ENCODE measurements at places on chromosomes 5 and 9.

- DNase-seq = no peak
Observed at GRCh38 chr5:124952079-124952478, 205.6 kb upstream of the ZNF608 start.

GRCh38 chr9:6996061-6996854 is 238.5 kb downstream of the KDM4C start:
- DNase-seq = no peak

GRCh38 chr5:36272136-36272690 is 29.5 kb downstream of the RANBP3L start:
- no peak for DNase-seq

GRCh38 chr5:84168841-84169240 is 215.8 kb downstream of the EDIL3 start:
- DNase-seq = no peak

DNA sequence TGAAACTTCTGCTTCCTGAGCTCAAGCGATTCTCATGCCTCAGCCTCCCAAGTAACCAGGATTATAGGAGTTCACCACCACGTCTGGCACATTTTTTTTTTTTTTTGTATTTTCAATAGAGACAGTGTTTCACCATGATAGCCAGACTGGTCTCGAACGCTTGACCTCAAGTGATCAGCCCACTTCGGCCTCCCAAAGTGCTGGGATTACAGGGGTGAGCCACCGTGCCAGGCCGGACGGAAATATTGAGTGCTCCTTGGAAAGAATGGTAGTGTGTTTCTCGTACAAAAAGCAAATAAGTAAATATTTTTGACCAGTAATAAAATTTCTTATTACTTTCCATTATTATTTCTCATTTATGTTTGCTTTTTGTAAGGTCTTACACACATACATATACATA is 1307.9 kb upstream of the CDH6 start:
- DNase-seq = no peak

GRCh38 chr9:133028221-133028620 is 2.6 kb upstream of the GTF3C5 start:
- no peak for DNase-seq

- no peak for DNase-seq
Observed at GRCh38 chr5:112119508-112119907, 299.6 kb downstream of the EPB41L4A start.

DNA sequence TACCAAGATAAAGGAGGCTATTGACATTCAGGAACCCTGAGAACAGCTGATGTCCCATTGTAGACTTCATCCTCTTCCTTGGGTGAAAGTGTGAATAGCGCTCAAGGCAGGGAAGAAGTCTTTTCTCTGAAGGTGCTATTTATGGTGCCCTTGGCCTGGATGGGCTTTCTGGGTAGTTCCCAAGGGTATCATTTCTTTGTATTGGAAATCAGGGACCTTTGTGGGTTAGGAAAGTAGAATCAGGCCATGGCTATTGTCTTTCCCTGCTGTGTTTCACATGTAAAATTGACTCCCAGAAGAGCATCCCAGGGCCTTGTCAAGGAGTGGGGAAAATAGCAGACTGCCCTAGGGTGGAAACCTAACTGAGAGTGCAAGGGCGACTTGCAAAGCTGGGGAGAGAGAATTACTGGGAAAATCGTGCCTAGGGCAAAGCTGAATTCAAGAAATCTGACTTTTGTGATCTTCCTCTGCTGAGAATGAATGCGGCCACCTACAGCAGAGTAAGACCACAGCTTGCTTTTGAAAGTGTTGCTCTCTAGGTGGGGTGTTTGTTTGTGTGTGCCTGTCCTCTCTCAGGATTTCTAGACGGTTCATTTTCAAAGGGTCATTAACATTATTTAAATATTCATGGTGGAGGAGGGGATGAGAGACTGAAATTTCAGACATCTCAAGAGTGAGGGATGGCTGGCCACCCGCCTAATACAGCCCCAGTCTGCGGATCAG is 160.6 kb downstream of the C9orf152 start:
- no peak for DNase-seq

GRCh38 chr9:106634183-106634582 is 228.8 kb upstream of the ZNF462 start:
- no peak for DNase-seq

- peak; percentile 17 for DNase-seq
Observed at GRCh38 chr5:145697251-145697990, 137.7 kb downstream of the PRELID2 start.

GRCh38 chr5:122774519-122774860 is 390 bp upstream of the SNX2 start:
- DNase-seq = no peak

- DNase-seq = no peak
Observed at GRCh38 chr5:66742083-66742895, 146.1 kb downstream of the MAST4 start.

DNA sequence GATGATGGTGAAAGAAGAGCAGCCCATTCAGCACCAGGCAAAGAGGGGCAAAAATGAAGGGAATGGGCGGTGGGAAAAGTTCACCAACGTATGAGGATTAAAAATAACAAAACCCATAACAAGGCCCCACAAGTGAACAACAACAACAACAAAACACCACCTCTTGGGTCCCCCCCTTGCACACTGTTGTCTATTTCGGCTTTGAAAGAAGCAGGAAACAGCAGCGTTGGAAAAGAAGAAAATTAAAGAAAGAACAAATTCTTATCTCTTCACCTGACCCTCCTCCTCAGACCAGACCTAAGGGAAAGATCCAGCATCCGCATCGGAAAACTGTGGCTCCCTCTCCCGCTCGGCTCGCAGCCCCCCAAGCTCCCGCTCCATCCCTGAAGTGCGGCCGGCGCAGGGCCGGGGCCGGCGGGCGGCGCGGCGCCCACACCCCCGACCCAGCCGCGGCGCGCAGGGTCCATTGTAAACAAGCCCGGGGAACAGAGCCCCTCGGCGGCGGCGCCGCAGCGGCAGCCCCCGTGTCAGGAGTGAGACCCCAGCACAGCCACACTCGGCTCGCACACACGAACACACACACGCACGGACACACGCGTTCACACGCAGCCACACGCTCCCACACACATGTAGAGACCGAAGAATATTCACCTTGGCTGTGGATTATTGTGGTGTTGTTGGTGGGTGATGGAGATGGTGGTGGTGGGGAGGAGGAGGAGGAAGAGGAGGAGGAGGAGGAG is 535 bp downstream of the RFX3 start:
- no peak for DNase-seq

DNA sequence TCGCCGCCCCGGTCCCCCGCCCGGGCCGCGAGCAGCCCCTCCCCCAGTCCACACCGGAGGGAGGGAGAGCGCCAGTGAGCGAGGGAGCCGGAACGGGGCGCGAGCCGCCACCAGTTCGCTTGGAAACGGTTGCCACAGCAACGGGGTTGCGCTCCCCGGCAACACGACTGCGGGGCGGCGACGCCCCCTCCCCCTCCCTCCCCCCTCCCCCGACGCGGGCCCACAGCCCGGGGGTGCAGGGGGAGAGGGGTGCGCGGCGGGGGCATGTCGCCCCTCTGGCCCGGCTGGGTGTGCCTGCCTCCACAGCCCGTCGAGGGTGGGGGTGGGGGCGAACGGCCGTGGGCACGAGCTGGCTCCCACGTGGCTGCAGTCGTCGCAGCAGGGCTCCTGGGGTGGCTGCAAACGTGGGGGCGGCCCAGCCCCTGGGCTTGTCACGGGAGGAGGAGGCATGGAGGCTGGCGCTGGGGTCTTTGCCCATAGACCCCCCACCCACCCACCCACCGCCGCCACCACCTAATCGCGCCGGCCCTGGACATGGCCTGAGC is 524 bp downstream of the PRR7 start:
- DNase-seq = no peak

GRCh38 chr5:32720300-32720699 is 9.2 kb downstream of the NPR3 start:
- no peak for DNase-seq

DNA sequence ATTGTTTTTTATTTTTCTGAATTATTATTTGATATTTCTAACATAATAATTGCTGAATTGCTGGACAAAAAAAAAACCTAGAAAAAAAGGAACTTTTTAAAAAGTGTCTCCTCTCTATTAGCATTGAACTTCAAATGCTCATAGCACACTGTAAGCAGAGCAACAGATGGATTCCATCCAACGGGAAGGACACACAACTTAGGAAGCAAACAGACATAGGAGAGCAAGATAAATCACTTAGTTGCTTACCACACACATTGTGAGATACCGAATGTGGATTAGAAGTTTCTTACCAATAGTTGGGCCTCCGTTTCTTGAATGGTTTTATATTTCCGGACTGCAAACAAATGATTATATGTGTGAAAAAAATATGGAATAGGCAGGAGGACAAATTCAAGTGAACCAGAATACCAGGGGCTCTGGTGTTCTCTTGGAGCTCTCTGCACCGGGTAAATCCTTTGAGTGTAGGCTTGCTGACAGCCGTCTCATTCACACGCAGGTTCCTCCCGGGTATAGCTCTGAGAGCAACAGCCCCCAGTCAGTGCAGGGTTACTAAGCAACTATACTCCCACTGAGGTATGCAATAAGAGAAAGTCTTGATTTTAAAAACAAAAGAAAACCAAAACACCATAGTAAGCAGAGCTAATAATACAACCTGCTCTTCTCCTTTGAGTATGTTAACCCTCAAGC is 217.6 kb downstream of the TMEM167A start:
- no peak for DNase-seq

DNA sequence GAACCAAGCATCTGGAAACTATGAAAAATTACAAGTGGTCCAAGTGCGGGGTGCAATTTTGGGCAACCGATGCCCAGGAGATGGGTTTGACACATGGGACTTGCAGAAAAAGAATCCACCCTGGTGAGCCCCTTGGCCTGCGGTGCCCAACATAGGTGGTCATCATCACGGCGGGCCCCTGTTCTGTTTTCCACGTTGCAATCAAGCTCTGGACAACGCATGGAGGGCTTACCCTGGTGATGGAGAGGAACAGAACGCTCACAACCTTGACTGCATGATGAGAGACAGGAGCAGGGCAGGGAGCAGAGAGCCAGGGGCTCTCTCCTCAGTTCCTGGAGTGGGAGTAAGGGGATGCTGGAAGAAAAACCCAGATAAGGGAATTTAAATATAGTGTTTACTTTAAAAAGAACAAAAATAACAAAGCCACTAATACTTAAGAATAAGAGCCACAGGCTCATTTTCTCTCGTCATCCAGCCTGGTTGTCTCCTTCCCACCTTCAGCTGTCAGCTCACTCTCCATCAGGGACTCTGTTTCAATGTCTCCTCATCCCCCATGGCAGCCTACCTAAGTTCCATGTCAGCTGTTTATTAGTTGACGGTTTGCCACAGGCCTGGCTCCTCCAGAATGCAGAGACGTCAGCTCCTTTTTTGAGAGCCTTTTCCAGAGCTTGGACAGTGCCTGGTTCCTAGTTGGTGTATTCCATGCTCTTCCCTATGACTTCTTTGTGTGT is 172.1 kb downstream of the GADD45G start:
- no peak for DNase-seq

DNA sequence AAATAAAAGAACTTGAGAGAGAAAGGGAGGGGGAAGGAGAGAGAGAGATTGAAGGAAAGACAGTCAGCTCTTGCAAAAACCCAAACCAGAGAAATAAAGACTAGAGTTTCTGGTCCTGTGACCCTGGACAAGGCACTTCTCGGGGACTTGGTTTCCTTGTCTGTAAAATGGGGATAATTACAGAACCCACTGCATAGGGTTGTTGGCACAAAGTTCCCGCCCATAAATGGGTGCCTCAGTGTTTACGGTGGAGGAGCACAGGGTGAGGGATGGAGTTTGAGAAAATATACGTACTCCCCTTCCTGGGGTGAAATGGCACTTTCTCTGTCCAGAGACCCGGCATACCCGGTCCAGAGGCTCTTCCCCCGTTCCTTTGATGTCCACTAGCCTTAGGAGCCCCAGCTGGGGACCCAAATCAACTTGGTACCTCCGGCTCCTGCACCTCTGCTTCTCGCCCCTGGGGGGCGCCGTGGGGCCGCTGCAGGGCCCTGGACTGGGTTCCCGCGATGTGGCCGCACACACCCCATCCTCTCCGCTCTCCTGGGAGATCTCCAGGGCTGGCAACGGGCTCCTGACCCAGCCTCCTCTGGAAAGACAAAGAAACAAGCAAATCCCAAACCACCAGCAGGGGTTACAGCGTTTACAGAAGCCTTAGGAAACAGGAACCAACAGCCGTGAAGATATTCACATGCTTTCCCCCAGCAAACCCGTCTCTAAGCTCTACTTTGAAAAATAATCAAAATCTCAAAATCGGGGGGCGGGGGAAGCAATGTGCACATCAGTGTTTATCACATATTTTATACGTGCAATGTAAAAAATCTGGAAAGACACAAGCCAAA is 26.3 kb downstream of the PTGES start:
- DNase-seq = peak; percentile 14

GRCh38 chr5:31221001-31221400 is 27.5 kb downstream of the CDH6 start:
- no peak for DNase-seq

GRCh38 chr9:121466142-121466541 is 33.5 kb downstream of the GGTA1 start:
- no peak for DNase-seq

DNA sequence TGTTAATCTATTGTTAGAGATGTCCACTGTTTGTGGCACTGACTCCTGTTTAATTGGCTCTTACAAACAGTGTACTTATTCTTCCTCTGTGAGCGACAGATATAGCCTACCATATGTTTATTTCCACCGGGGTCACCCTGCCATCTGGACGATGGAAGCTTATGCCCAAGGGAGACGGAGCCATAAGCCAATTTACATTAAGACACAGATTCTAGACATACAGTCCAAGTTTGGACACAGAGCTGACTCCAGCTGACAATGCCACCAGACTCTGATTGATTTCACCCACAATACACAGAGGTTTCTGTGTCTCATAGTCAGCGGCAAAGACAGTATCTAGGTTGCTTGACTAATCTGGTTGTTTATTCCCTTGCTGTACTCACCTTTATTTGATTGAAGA is 198.9 kb downstream of the ENC1 start:
- no peak for DNase-seq

- DNase-seq = no peak
Observed at GRCh38 chr5:116424951-116425350, 149.7 kb downstream of the SEMA6A start.

- DNase-seq = no peak
Observed at GRCh38 chr9:131946180-131946579, 133.5 kb downstream of the MED27 start.

GRCh38 chr9:134314950-134315715 is 11.1 kb upstream of the RXRA start:
- no peak for DNase-seq

- no peak for DNase-seq
Observed at GRCh38 chr5:2681476-2681875, 70.0 kb downstream of the IRX2 start.

GRCh38 chr5:172502410-172502809 is 48.1 kb upstream of the SH3PXD2B start:
- DNase-seq = no peak

DNA sequence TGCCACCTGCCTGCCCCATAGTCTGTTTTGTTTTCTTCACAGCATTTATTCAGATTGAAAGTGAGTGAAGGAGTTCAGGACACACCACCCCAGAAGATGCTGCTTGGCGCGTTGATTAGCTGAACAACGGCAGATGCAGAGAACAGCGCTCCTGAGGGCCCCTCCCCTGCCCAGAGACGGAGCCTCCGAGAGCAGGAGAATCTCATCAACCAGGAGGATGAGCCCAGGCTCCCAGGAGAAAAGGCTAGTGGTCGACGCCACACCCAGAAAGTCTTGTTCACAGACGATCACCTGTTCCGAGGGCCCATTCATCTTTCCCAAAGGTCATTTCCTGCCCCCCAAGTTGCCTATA is 180.4 kb upstream of the PPP1R26 start:
- no peak for DNase-seq

- no peak for DNase-seq
Observed at GRCh38 chr5:5149154-5149553, 9.0 kb downstream of the ADAMTS16 start.

Data from foreskin keratinocyte (primary cell).